ENCODE measurements at places on chromosomes 2 and 18.
A peak's percentile ranks its signal among the peaks of the same experiment; 100 is the strongest.

DNA sequence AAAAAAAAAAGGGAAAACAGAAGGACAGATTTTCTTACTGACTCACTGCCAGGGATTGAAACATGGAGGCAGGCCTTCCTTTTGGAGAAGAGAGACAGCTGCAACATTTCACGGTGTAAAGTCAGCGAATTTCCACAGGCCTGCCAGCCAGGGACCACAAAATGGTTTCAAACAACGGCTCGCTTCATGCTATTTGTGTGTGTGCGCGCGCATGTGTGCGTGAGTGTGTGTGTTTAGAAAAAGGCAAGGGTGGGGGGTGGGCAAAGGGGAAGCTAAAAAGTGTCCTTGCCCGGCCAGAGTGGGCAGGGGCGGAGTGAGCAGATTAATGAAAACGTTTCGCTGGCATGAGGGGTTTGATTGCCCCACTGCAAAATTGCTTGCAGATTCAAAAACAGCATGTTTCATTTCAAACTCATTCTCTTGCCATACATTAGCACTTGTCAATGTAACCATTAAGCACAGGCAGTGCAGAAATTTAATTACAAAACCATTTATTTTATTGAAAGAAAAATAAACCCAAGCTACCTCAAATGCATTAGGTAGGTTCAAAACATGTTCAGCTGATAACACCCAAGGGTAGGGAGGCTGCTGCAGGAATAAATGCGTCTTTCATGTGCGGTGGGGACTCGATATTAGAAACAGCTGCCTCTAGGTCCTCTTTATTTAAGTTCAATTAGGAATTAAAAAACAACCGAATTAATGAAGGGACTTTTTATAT lies 182.1 kb upstream of the SIX2 start:
- no peak for DNase-seq

DNA sequence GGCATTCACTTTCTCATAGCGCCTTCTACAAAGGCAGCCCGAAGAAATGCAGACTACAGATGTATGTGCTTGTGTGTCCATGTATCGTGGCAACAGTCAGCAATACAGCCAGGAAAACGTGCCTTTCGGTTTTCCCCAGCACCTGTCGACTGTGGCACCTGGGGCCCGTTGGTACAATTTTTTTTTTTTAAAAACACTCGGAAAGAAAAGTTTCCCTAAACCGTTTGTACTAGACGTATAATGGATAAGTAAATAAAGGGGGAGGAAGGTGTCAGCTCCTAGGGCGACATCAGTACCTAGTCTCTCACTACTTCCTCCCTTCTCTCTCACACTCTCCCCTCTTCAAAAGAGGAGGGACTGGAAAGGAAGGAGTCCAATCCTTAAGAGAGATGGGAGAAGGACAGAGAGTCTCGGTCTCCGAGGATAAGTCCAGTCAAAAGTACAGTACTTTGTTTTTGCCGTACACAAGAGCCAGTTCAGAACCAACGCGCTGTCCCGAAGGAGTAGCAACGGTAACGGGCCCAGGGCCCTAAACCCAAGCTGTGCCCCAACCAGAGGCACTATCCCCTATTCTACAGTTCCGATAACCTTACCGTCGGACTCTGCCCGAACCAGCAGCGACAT lies 759 bp downstream of the PPP4R3B start:
- peak; percentile 70 for DNase-seq

GRCh38 chr2:84293791-84294380 lies 165.2 kb downstream of the SUCLG1 start:
- DNase-seq, result no peak

GRCh38 chr2:60329225-60329624 lies 224.2 kb downstream of the BCL11A start:
- no peak for DNase-seq

DNA sequence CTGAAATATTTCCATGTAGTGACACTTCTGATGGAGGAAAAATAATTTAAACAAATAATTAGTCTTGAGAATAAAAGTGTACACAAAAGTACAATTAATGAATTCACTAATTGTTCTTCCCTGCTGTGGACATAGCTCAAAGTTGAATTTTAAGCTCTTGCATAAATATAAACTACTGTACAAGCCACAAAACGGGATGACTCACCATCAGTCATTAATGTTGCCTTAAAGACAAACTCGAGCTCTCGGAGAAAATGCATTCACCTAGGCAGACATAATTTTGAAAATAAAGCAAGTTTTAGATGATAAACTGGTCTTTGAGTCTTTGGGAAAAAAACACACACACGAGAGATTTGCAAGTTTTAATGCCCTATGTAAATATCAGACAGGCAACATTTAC lies 436.4 kb downstream of the ZNF521 start:
- no peak for DNase-seq

- no peak for DNase-seq
Measured at GRCh38 chr2:179263015-179263414, 1.6 kb downstream of the SESTD1 start.

DNA sequence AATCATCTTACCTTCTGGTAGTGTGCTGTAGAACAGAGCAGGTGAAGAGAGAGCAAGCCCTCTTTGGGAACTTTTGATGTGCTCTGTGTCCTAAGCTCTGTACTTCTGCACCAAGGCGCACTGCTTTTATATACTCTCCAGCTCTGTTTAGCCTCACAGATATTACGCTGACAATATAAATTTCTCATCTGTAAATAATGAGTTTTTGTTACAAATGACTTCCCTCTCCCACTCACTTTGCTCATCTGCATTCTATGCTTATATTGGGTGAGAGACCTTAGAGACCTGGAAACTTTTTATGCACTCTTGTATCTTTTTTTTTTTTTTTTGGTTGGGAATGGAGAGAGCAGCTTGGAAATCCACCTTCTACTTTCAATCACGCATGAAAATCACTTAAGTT lies at the start of gene GCG:
GCG (minus strand) TSS at position 101 of the 400 bp plus-strand sequence. CDS start 3,069 bp downstream, outside the sequence.
- DNase-seq, result no peak

- DNase-seq, result no peak
Measured at GRCh38 chr2:9741110-9741509, 102.2 kb upstream of the TAF1B start.

Data from memory B cell (primary cell).